NCI-H2081 (cell line): ENCODE measurements at places on chromosomes 6 and 20.
A peak's percentile ranks its signal among the peaks of the same experiment; 100 is the strongest.

DNA sequence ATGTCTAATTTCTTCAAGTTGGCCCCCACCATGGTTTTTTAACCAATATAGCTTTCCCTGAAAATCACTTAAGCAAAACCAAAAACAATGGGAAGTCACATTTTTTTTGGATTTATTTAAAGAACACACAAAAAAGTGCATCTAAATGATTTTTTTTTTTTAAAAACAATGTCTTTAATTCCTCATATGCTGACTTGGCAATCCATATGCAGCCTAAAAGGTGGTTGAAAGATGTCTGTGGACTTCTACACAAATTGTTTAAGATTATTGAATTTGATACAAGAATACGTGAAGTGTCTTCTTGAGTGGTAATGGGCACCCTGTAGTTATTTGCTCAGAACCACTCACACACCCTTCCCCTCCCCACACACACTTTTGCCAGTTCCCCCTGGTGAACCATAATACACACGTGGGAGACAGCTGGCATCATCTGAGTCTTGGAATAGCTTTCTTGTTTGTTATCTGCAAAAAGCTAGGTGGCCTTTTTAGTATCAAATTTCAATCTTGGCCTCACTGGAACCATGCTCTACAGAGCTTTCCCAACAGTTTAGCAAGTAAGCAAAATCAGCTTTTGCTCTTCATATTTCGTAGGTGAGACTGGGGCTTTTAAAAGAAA, 60.9 kb upstream of the TULP1 start:
- DNase-seq: peak; percentile 8

DNA sequence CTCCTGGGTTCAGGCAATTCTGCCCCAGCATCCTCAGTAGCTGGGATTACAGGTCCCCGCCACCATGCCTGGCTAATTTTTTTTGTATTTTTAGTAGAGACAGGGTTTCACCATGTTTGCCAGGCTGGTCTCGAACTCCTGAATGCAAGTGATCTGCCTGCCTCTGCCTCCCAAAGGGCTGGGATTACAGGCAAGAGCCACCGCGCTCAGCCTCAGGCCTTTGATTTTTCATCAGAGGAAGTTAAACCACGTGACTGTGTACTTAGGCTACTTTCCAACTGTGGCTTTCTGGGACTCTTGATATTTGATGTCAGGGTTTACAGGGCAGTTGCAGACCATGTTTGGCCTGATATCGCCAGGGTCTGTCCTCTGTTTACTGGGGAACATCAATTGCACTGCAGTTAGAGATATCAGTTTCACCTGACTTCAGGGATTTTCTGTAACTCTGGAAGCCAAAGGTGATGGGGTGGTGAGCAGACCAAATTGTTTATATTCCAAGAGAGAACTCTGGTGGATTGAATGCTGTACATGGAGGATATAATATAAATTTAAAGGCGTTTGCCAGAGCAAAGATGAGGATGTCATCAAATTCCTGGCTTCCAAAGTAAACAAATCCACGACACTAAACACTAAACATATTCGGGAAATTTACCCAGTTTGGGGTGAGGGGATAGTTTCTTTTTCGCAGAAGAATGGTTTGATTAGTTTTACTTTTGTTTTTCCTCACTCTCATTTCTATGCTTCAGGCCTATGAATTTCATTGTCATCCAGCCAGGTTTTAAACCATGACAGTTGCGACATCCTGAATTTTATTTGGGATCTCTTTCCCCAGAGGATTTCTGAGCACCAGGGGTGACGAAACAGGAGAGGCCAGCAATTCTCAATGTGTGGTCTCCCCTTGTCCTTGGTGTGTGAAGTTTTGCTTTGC, 4.2 kb downstream of the PSMF1 start:
- peak; percentile 51 for DNase-seq

- no peak for DNase-seq
Measured at GRCh38 chr6:137879885-137880745, 13.1 kb downstream of the TNFAIP3 start.

DNA sequence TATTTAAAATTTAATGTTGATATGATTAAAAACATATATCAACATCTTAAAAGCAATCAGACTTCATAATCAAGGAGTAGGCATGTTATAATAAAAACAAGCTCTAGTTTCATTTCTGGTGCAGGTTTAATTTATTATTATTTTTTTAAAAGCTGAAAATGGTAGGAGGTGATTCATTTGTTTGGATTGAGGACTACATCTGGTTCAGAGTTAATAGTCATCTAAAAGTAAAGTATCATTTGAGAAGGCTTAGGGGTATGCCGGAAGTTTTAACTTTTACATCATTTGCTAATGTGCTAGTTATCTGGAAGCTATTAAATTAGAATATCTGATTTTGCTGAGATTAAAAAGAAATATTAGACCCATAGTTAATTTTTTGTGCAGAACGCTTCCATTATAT, 169.5 kb upstream of the LAMA2 start:
- DNase-seq: no peak

GRCh38 chr6:138572167-138572875, 73.0 kb upstream of the NHSL1 start:
- DNase-seq: peak; percentile 79

DNA sequence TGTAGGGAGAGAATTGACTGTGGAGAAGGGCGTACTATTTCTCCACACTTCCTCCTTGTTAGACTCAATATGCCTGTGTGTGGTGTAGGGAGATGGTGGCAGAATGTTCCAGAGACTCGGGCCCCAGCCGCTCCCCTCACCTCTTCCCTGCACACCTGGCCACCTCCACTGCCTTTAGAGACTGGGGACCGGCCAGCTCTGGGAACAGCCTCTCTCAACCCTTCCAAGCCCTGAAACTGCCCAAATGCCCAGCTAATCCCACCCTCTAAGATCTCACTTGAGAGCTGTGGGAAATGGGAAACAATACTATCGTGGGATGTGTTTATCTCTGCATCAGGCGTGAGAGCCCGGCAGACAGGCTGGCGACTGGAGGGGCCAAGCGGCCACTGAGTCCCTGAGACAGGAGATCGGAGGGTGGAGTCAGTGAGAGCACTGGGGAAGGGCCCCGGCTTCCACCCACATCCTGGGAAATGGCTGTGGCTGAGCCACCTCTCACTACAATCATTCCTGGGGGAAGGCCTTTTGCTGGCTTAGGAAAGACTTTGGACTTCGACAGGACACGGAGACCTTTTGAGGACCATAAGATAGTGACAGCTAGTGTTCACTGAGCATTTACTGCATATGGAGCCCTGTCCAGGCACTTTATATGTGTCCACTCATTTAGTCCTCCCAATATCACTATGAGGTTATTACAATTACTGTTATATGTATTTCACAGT, 31.0 kb upstream of the MRPS18A start:
- DNase-seq: no peak

DNA sequence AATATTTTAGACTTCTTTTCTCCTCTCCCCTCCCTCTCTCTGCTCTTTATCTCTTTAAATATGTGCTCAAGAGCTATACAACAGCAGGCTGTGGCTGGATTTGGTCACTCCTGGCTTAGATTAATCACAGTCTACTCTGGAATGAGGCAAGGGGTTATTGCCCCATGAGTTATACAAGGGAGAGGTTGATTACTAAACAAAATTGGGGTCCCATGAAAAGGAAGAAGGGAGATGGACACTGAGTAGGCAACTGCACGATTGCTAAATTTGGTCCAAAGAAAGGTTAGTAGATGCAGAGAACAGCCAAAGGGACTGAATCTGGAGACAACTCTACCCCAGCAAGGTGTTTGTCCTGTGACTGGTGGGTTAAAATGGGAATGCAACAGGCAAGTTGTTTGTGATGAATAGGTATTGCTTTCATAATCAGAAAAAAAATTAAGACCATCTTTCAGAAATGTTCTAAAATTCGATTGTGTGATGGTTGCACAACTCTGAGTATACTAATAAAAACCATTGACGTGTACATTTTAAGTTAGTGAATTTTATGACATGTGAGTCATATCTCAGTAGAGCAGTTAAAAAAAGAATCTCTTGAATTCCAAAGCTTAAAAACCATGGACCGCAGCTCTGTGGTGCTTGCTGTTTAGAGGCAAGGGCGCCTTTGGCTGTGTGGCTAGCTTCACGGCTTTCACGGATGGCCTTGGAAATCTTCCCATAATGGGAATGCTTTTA, 57.1 kb downstream of the KIZ start:
- no peak for DNase-seq

DNA sequence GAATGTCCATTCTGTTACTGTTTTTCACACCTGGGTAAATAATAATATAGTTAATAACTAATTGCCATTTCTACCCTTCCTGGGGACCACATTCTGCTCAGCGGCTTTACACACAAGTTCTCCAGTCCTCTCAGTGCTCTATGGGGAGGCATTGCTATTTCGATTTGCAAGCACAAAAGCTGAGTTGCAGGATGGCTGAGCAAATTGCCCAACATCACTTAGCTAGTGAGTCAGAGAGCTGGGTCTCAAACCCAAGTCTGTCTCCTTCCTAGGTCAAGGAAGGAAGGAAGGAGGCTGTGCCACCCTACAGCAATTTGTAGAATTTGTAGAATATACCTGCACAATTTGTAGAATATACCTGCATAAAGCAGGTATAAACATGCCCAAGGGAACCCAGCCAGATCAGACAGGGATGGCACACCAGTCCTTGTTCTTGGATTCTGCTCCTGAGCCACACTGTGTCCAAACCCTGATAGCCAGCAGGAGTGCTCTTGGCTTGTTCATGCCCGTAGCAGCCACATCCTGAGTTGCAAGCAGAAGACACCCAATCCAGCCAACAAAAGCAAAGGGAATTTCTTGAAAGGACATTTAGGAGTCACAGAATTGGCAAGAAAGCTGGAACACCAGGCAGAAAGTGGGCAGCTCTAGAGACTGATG, 56.9 kb downstream of the LY86 start:
- no peak for DNase-seq

DNA sequence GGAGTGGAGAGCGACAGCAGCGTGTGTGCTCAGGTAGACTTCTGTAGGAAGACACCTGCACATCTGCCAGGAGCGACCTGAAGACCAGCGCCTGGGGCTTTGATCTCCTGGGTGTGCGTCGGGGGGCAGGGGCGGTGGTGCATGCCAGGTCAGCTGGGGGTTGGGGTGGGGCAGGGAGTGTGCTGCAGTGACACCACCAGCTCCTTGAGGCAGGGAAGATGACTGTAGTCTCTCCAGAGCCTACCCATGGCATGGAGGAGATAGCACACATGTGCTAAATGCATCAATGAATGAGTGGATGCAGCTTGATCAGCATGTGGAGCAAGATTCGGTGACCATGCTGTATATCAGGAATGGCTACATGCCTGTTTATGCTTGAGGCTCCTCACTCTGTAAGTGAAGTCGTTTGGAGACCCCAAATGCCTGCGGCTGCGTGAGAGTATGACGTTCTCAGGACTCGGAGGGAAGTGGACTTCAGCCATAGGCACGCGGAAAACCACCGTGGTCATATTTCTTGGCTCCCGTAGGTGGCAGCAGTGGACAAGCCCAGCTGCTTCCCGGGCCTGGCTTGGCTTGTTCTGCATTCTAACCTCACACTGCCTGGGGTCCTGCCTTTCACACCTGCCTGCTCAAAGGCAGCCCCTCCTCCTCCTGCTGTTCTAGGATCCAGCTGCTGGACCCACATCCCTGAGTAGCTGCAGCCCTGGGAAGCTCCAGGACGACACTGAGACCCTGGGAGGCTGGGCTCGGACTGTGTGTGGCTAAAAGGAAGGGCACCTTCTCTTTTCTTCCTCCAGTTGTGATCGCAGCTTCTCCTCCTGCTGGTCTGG, 39.4 kb upstream of the KCNK16 start:
- DNase-seq: peak; percentile 75

DNA sequence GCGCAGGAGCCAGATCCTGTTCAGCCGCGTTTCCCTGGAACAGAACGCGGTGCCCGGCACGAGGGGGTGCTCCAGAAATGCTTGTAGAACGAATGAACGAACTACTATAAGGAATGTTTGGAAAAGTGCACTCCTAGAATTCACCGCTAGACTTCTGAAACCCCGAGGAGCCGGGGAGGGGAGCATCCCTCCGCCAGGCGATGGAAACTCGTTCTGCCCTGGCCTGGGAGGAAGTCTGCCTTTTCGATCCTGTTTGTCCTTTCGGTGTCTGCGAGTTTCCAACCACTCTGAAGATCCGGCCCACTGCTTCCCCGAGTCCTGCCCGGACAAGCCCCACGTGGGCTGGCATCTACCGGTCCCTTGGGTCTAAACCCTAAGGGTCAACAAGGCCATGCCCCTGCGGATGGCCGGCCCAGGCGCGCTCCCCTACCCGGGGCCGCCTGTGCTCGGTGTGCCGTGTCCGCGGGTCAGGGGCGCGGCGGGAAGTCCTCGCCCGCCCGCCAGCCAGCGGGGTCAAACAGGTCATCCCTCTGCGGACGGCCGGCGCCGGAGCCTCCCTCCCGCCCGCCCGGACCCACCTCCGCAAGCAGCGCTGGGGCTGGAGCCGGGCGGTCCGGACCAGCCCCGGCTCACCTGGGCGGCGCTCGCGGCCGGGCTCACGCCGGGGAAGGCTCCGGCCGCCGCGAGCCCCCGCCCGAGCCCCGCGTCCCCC, 526 bp downstream of the SULF2 start:
- DNase-seq: no peak

- DNase-seq: no peak
Measured at GRCh38 chr6:91509711-91510110, 922.8 kb upstream of the MAP3K7 start.

GRCh38 chr20:63969838-63970713, at the start of gene ZNF512B:
Gene ZNF512B, minus strand, starts transcription at chr20:63969930. Its CDS starts 1,980 bp downstream, at chr20:63967950.
- peak; percentile 73 for DNase-seq

GRCh38 chr20:44018259-44018941, 103.7 kb downstream of the TOX2 start:
- DNase-seq: peak; percentile 94
